ENCODE measurements at places on chromosomes 2 and 18.

GRCh38 chr2:3267869-3268704 lies 109.5 kb downstream of the EIPR1 start:
- no peak for DNase-seq

GRCh38 chr2:239825705-239825979 lies 199.5 kb downstream of the NDUFA10 start:
- no peak for DNase-seq

GRCh38 chr2:5594249-5594695 lies 97.9 kb upstream of the SOX11 start:
- no peak for DNase-seq

DNA sequence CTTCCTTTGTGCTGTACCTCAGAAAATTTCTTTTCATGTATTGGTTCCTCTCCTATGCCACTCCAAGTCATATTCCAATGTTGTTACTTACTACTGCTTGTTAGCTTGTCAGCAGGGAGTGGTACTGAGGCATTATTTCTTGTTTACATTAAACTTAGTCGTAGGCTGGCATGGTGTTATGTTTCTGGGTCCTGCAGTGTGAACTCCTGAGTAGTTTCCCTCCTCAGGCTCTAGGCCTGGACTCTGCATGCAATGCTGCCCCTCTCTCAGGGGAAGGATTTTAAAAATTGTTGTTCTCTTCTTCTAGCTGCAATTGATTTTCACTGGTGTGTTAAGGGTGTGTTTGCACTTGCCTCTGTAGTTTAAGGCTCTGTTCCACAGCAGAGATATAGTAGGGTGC lies 671.6 kb downstream of the PLCL1 start:
- no peak for DNase-seq

DNA sequence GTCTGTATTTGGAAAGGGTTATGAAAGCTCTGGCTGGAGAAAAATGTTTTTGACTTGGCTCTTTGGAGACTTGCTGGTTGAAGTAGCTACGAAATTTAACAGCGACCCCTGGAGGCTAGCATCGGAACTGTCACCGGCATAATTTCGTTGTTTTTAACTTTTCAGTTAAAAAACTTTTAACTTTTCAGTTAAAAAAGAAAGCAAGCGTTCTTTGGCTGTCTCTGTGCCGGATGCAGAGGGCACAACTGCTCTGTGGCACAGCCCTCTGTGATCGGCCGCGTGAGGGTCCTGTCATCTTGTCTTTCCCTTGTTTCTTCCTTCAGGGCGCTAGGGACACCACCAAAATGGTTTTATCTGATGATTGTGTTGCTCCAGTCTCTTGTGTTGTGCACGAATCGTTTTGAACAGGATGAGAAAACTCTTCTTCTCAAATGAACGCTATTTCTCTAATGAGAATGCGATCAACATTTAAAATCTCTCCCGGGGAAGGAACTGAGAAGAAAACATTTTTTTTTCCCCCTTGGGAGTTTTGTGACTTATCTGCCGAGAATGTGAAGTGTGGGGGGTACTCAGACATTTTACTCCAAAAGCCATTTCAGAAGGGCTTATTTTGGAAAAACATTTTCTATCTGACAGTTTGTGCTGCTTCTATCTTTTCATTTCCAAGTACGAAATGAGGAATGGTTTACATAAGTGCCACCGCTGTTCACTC lies 57.1 kb downstream of the ADCYAP1 start:
- DNase-seq: peak; percentile 2

- DNase-seq: no peak
Measured at GRCh38 chr2:170842785-170843184, 26.1 kb downstream of the GAD1 start.

GRCh38 chr2:136373841-136374240 lies 255.9 kb upstream of the CXCR4 start:
- no peak for DNase-seq

DNA sequence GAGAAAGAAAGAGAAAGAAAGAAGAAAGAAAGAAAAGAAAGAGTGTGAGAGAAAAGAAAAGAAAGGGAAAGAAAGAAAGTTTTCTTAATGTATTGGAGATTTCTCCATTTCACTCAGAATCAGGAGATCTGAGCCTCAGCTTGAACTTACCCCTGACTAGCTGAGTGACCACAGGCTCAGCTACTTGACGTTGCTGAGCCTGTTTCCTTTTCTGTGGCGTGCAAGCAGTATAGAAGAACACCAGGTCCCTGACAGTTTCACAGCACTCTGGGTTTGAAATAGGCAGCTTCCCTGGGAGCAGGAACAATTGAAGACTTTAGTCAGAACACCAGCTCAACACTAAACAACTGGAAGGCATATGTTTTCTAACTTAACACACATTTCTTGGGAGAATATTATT lies 44.7 kb downstream of the MARCO start:
- DNase-seq: no peak

DNA sequence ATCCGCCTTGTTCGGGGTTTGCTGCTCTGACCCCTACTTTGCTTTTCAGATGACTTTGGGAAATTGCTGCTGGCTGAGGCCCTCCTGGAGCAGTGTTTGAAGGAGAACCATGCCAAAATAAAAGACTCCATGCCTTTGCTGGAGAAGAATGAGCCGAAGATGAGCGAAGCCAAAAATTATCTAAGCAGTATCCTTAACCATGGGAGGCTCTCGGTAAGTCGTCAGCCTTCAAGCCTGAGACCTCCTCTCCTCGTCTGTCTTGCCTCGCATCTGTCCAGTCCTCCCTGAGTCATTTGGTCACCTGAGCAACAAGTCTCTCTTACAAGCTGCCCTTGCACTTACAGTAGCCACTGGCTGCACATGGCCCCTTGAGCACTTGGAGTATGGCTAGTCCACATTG lies 34.7 kb upstream of the MCFD2 start:
- no peak for DNase-seq

GRCh38 chr2:4130651-4131050 lies 427.3 kb downstream of the DCDC2C start:
- DNase-seq: no peak

- no peak for DNase-seq
Measured at GRCh38 chr2:57882895-57883515, 163.6 kb upstream of the VRK2 start.

DNA sequence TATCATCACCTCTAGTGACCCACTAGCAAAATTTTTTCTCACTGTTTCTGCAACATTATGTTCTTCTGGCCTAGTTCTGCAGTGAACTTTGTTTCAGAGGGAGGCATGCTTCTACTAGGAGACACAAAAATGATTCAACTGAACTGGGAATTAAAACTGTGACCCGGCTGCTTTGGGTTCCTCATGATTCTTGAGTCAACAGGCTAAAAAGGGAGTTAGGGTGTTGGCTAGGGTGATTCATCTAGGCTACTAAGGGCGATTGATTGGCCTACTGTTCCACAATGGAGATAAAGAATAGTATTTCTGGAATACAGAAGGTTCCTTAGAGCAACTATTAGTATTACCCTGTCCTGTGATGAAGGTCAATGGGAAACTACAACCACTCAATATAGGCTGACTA lies 179.5 kb downstream of the PPP1R1C start:
- no peak for DNase-seq

- DNase-seq: peak; percentile 26
Measured at GRCh38 chr2:117470311-117471095, 344.0 kb upstream of the DDX18 start.

- DNase-seq: no peak
Measured at GRCh38 chr2:181656450-181657291, at the start of gene CERKL. Gene CERKL (minus strand): TSS chr2:181657105. CDS start chr2:181657006, 99 bp downstream.

GRCh38 chr2:96109931-96110511 lies 6.3 kb downstream of the ADRA2B start:
- no peak for DNase-seq

GRCh38 chr18:13241893-13242175 lies 23.3 kb downstream of the LDLRAD4 start:
- no peak for DNase-seq

DNA sequence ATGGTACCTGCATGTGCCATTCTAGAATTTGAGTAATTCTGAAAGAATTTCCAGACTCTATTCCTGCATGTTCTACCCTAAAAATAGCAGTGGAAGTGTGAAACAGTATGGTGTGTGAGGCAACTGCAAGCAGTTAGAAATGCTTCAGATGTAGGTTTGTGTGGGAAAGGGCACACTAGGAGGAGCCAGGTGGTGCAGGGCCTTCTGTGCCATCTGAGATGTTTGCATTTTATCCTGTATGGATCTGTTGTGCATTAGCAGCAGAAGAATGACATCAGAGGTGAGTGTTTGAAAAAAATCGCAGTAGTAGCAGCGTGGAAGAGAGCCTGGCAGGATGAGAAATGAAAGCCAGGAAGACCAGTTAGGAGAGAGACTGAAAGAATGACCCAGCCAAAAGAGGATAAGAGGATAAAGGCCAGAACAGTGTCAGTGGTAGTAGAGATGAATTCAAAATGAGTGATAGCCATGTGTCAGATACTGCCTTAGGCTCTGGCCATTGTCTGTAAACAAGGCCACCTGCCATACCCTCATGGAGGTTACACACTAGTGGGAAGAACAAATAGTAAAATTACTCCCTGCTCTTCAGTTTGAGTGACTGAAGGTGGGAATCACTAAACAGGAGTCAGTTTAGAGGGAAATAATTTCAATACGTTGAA lies 142.2 kb downstream of the PKP4 start:
- no peak for DNase-seq

DNA sequence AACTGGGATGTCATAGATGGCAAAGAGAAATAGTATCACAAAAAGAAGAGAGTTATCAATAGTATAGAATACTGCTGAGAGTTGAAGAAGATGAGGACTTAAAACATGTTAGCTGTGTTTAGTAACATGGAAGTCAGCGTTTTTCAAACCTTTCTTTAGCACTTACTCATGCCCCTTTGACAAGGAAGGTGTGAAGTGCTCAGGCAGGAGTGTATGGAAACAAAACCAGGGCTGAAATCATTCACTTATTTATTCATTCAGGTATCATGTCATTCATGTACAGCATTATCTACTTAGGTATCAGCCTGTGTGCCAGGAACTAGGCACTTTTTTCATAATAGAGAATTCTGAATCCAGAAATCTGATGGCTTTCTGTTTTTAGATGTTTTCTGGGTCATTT lies 27.2 kb downstream of the CD28 start:
- no peak for DNase-seq

DNA sequence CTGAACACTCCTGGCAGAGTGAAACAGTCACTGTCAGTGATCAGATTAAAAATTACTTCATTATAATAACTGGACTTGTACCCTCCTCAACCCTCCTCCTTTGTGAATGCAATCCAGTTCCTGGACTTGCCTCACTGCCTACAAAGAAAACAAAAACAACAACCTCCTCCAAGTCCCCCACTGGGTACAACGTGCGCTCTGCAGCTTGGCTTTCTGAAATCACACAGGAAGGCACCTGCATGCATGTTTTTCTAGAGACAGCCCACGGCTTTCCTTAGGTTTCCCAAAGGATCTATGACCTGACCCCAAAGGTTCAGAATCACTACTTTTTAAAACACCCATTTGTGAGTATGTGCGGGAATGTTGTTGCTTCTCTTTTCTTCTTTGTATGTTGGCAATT lies 61.4 kb upstream of the TUBA3E start:
- no peak for DNase-seq
